Stimulated activated CD8-positive, alpha-beta memory T cell treated with anti-CD3 and anti-CD28 coated beads, Interleukin-4, amount 100 ng/mL, for 4 hours (primary cell): ENCODE measurements at places on chromosomes 11 and 22.

GRCh38 chr22:47657224-47657623 is 894.8 kb downstream of the TBC1D22A start:
- no peak for DNase-seq

- DNase-seq: no peak
Observed at GRCh38 chr11:69869311-69869939, 50.2 kb upstream of the FGF3 start.

DNA sequence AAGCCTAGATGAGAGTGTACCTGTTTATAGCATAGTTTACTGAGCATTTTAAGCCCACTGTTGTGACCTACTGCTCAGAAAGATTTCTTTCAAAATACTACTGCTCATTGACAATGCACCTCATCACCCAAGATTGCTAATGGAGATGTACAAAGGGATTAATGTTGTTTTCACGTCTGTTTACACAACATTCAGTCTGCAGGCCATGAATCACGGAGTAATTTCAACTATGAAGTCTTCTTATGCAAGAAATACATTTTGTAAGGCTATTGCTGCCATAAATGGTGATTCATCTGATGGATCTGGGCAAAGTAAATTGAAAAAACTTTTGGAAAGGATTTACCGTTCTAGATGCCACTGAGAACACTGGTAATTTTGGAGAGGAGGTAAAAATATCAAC is 112.9 kb downstream of the KIF18A start:
- no peak for DNase-seq

GRCh38 chr11:14136561-14136960 is 174.0 kb downstream of the SPON1 start:
- DNase-seq: no peak

DNA sequence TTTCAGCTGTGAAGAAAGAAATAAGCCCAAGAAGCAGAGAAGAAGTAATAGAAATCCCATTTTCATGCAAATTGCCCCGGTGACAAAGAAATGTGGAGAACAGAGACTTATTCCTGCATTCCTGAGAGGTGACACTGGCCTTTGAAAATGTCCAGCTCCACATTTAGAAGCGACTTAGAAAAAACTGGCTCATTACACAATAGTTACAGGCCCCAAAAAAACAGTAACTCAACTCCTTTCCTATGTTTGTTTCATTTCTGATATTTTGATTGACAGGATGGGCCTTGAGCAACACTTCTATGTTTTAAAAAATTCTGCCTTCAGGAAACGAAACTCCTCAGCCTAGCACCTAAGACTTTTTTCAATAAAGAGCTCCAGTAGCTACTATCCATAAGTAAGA is 726.9 kb upstream of the TENM4 start:
- no peak for DNase-seq

DNA sequence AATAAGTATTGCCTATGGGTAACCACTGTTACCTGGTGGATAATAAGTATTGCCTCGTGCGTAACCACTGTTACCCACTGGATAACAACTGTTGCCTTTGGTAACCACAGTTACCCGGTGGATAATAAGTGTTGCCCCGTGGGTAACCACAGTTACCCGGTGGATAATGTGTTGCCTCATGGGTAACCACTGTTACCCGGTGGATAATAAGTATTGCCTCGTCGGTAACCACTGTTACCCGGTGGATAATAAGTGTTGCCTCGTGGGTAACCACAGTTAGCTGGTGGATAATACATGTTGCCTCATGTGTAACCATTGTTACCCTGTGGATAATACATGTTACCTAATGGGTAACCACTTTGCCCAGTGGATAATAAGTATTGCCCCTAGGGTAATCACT is 9.8 kb upstream of the NXPE4 start:
- no peak for DNase-seq

GRCh38 chr11:24781288-24781687 is 284.4 kb downstream of the LUZP2 start:
- DNase-seq: no peak

DNA sequence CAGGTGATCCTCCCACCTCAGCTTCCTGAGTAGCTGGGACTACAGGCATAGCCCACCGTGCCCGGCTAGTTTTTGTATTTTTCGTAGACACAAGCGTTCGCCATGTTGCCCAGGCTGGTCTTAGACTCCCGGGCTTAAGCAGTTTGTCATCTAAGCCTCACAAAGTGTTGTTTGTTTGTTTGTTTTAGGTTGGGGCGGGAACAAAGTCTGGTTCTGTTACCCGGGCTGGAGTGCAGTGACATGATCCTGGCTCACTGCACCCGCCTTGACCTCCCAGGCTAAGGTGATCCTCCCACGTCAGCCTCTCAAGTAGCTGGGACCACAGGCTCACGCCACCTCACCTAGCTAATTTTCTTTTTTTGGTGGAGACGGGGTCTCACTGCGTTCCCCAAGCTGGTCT is 12.6 kb downstream of the IRF7 start:
- no peak for DNase-seq

DNA sequence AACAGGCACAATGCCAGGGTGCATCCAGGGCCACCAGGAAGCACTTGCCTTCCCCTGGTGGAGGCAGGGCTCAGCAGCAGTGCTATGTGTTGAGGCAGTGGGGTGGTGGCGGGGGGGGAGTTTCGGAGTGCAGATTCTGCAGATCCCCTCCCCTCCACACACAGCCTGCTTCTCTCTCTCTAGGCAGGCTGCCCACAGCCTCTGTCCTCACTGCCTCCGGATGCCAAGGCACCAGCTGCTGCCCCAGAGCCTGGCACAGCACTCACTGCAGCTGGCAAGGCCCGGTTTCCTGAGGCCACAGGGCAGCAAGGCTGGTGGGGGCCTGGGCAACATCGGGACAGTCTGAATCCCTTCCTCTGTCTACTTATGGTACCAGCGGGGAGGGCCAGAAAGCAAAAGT is 35.8 kb downstream of the NRXN2 start:
- no peak for DNase-seq

DNA sequence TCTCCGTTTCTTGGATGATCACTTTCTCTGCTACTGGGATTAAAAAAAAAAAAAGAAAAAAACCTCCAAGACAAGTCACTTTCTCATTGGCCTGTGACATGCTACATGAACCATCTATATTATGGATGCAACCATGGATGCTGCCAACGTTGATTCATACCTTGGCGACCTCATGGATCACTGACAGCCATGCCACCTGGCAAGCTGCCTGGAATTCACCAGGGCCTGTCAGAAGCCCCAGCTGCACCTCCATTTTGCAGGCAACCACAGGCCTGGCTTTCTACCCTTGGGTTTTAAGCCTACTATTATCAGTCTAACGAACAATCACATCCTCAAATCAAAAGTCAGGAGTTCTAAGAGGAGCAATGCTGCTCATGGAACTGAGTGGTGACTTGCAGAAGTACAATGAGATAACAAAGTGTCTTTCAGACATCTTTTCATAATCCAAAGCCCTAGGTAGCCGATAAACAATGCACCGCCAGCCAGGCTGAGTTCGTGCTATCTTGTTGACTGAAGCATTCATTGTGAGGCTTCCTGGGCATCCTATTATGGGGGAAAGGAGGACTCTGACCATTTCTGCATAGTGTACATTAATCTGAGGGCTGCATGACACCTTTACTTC is 48.0 kb upstream of the CADM1 start:
- no peak for DNase-seq

- no peak for DNase-seq
Observed at GRCh38 chr11:118227865-118228785, 3.3 kb upstream of the JAML start.
